ENCODE measurements at places on chromosomes 1 and 21.

- no peak for DNase-seq
Measured at GRCh38 chr1:214008791-214009422, 21.1 kb downstream of the PROX1 start.

DNA sequence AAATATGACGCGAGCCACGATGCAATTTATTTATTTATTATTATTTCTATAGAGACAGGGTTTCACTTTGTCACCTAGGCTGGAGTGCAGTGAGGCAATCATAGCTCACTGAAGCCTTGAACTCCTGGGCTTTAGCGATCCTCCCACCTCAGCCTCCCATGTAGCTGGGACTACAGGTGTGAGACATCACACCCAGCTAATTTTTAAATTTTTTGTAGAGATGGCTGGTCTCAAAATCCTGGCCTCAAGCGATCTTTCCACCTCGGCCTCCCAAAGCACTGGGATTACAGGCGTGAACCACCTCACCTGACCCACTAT lies 63.6 kb downstream of the IRF2BP2 start:
- DNase-seq: no peak

DNA sequence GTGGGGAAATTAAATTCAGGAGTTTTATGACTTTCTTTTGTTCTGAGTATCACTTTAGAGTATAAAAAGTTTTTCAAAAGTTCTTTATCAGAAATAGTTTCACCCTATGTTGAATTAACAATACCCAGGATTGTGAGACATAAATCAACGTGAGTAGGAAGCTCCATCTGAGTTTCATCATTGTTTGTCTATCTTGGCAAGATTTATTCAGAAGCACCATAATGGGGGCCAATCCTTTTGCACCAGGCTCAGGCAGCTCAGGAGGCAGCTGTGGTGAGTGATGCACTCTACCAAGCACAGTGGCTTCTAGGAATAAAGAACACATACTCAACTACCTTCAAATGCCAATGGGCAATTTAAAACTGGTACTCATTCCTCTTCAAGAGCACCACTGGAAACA lies 12.0 kb downstream of the CREG1 start:
- no peak for DNase-seq

DNA sequence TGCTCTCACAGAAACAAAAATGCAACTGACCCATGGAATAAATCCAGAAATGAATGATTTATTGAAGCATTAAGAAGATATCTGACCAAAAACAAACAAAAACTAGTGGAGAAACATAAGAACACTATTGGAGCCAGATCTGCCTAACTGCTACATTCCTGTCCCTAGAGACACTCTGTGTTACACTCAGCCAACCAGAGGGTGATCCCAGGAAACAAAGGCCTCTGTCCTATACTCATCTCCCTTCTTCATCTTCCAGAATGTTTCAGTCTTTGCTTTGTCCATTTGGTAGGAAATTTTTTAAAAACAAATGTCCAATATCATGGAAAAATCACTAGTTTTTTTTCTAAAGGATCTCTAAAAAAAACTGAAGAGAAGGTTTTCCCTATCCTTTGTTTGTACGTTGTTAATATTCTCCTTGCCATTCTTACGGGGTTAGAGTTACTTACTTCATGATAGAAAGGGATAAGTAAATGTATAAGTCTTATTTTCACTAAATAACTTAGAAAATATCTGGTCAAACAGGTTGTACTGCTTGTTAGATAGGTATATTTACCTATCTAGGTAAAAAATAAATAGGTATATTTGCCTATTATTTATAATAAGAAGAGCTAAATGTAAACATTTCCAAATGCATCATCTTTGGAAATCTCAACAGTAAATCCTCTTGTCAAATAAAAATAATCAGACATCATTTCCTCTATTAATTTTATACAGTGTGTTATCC lies 59.1 kb downstream of the NME7 start:
- DNase-seq: no peak

DNA sequence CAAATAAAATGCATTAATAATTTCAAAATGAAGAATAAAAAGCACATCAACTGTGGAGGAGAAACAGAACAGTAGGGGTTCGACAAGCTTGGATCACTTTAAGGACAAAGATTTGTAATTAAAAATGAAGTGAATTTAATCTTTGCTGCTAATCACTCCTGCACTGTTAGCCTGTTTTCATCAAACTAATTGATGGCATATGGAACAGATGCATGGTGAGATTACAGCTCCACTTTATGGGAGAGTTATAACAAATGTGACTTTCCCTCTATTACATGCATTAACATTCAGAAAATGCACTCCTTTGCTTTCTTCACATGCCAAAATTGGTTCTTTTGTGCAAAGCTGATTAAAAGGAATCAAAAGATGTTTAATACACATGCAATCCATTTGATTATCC lies 207.2 kb upstream of the C21orf91 start:
- DNase-seq: no peak

GRCh38 chr1:57796616-57797015 lies 372.8 kb upstream of the DAB1 start:
- no peak for DNase-seq

DNA sequence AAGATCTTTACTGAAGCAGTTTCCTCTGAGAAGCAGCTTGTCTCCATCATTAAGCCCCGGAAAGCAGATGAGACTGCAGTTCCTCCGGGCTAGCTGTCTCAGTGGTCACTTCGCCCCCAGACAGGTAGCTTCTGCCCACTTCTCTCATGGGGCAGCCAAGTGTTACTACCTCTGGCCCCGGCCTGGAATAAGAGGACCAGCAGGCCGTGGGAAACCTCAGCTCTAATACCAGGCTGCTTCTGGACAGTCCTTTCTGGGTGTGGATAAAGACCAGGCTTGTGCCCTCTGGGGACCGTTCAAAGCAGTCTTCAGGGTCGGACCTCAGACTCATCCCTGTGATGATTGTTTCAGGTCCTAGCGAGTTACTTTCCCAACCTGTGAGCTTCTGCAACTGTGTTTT lies 54.8 kb downstream of the RUNX3 start:
- DNase-seq: no peak

GRCh38 chr1:13663969-13664368 lies 36.0 kb upstream of the PRDM2 start:
- DNase-seq: no peak
